ENCODE measurements at places on chromosomes 2 and 18.

DNA sequence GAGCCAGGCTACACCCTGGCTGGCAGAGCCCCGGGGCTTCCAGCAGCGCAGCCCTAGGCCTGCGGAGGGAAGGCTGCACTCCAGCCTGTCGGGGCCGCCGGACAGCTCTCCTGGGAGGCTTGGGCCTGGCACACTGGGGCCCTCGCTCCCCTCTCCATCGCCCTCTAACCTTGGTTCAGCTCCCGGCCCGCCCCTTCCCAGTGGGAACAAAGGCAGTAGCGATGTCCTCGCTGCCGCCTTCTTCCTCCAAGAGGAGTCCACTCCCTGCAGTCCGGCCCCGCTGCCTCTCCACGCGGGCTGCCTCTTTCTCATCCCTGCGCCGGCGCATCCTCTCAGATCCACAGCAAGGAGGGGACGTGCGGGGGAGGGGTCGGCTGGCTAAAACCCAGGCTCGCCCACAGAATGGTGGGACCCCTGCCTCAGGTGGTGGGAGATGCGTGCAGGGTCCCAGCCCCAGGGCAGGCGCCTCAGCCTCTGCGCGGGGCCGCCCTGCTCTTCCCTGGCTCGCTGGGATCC is 138.1 kb downstream of the TWIST2 start:
- DNase-seq = no peak

DNA sequence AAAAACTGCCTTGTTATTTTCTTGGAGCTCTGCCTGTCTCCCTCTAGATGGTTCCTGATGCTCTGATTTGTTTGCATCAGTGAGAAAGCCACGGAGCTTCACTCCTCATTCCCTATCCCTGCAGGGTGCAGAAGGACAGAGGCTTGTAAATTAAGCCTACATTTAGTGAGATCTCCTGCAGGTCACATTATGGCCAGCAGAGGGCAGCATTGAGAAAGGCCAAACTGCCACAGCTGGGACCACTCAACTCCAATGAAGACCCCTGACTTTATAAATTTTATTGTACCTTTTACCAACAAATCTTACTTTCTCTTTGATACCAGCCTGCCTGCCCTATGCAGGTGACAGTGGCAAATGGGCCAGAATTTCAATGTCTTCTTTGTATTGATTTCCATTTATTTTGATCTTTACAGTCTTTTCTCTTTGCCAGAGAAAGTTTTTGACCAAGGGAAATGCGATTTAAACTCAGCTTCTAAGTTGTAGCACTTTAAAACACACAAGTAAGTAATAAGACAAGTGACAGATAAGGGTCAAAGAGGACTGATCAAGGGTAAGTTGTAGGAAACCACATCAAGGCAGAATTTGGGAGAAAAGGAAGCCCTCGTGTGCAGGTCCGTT is 1029.1 kb upstream of the KLHL29 start:
- no peak for DNase-seq

- DNase-seq = no peak
Measured at GRCh38 chr2:238387332-238387731, 39.4 kb upstream of the ASB1 start.

GRCh38 chr2:53114582-53114981 is 653.0 kb upstream of the CHAC2 start:
- no peak for DNase-seq

DNA sequence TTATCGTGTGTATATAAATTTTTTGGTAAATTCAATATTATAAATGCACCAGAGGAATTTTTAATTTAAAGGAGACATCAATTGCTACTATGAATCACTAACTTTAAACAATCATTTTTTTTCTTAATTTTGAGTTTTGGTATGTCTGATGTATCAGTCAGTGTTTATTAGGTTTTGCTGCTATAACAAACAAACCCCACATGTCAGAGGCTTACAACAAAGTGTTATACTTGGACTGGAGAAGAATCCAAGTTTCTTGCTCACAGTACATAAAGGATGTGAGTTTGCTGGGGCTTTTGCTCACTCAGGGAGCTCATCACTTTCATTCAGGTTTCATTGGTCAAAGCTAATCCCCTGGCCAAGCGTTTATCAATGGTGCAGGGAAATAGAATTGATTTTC is 81.8 kb downstream of the VWC2L start:
- no peak for DNase-seq

DNA sequence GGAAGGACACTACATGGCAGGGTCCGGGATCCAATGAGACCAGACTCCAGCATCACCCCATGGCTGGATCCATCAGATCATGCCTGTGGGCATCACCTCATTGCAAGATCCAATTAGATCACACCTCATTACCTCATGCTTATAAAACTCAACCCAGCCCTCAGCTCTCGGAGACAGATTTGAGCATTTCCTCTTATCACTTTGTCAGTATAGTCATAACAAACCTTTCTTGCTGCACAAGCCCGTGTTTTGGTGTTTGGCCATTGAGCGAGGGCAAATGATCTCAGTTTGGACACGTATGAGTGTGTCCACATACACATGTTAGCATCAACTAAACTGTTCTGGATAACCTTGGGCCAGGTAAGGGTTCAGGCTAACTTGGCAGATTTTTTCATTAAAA is 58.8 kb downstream of the CCDC195 start:
- DNase-seq = no peak

- DNase-seq = no peak
Measured at GRCh38 chr18:25350489-25351251, 1.3 kb downstream of the ZNF521 start.
